Psoas muscle (tissue), 8 donors: ENCODE measurements at places on chromosomes 16 and 17. TPM values are rescaled to one million over a fixed set of nuclear protein-coding genes. Genes with fewer than 3 reads are reported as not detected.

DNA sequence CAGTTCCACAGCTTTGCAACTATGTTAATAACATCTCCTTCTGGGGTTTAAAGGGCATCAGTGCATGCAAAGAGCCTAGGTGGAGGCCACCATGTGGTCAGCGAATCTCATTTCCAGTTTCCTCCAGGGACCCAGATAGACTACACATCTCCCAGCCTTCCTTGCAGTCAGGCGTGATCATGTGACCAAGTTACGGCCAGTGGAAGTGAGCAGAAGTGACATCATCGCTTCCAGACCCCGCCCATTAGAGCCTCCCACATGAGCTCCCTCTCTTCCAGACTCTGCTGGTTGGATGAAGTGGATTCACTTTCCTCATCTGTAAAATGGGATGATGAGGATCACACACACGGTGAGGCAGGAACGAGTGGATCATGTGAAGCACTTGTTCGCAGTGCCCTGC is 27.4 kb upstream of the KDM8 start:
- no peaks in the 10 kb centered on the region for H3K27me3 ChIP-seq
- no peaks in the 10 kb centered on the region for H3K4me1 ChIP-seq
- H3K4me3 ChIP-seq = no peak overlapping the region
- no peaks in the 10 kb centered on the region for H3K36me3 ChIP-seq
- DNase-seq = no peak
- H3K27ac ChIP-seq = no peak overlapping the region

- H3K27me3 ChIP-seq = no peaks in the 10 kb centered on the region
- H3K27ac ChIP-seq = no peak overlapping the region
- peaks cover 28% of the 10 kb centered on the region for H3K4me1 ChIP-seq
- H3K4me3 ChIP-seq = no peak overlapping the region
- no peak for DNase-seq
- peaks cover 3% of the 10 kb centered on the region for H3K36me3 ChIP-seq
Measured at GRCh38 chr17:78709119-78709681, 72.9 kb downstream of the CYTH1 start.

DNA sequence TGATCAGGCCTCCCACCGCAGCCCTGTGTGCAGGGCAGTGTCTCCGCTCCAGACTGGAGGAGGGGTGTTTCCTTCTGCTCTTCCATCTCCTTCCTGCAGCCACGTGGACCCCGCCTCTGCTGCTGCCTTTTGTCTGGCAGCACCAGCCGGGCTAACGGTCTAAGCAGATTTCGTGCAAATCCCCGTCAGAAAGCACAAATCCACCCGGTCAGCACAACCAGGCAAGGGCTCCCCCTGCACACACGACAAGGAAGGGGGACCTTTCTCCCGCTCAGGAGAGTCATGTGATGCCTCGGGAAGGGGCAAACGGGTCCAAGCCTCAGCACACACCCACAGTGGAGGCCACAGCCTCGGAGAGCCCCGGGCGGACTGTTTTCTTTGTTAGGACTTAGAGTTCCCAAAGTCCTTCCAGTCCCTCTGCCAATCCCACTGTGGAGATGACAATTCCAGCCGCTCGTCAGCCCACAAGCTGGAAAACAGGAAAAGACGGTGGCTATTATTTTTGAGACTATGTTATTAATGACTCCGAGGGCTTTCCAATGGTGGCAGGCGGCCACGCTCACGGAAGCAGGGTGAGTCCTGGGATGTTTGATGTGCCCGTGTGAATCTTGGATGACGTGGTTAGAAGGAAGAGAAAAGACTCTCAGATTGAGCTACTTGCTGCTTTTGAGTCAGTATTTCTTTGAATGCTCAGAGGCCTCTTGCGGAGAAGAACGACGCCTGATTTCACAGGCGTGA is 22.5 kb upstream of the MEAK7 start:
- H3K4me3 ChIP-seq = peak overlapping the region; percentile 18
- DNase-seq = peak; percentile 68
- H3K27me3 ChIP-seq = no peaks in the 10 kb centered on the region
- peak overlapping the region; percentile 60 for H3K27ac ChIP-seq

DNA sequence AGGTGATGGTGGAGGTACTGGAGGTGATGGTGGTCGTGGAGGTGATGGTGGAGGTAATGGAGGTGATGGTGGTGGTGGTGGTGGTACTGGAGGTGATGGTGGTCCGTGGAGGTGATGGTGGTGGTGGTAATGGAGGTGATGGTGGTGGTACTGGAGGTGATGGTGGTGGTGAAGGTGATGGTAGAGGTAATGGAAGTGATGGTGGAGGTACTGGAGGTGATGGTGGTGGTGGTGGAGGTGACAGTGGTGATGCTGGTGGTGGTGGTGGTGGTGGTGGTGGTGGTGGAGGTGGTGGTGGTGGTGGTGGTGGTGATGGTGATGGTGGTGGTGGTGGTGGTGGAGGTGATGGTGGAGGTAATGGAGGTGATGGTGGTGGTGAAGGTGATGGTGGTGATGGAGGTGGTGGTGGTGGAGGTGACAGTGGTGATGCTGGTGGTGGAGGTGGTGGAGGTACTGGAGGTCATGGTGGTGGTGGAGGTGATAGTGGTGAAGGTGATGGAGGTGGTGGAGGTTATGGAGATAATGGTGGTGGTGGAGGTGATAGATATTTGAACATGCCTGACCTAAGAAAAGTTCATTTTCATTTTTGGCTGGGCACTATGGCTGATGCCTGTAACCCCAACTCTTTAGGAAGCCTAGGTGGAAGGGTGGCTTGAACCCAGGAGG is 55.0 kb downstream of the RNF213 start:
- peaks cover 2% of the 10 kb centered on the region for H3K36me3 ChIP-seq
- no peak for DNase-seq
- no peak overlapping the region for H3K4me3 ChIP-seq
- peaks cover 14% of the 10 kb centered on the region for H3K4me1 ChIP-seq
- H3K27ac ChIP-seq = no peak overlapping the region

DNA sequence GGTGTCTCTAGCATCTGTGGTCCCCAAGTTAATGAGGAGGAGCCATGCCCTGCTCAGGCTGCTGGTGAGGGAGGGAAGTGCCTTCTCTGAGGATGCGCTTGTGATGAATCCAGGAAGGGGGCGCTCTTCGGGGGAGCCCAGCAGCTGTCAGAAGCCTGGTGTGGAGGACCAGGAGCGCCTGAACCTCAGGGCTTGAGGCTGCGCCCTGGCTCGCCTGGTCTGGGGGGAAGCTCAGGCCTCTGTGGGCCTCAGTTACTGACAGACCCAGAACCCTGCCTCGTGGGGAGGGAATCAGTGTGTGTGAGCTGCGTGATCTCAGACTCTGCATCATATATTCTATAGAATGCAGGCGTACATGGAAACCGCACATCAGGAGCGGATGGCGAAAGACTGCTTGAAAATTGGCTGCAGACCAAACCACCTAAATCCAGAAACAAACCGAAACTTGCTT is 126.1 kb downstream of the SEC14L1 start:
- H3K36me3 ChIP-seq = no peaks in the 10 kb centered on the region
- no peak overlapping the region for H3K4me3 ChIP-seq
- DNase-seq = no peak
- no peak overlapping the region for H3K27ac ChIP-seq
- no peaks in the 10 kb centered on the region for H3K4me1 ChIP-seq
- no peaks in the 10 kb centered on the region for H3K27me3 ChIP-seq

GRCh38 chr17:80565343-80566053 is 20.9 kb downstream of the RPTOR start:
- peaks cover 7% of the 10 kb centered on the region for H3K4me1 ChIP-seq
- DNase-seq = no peak
- H3K36me3 ChIP-seq = no peaks in the 10 kb centered on the region
- no peak overlapping the region for H3K27ac ChIP-seq
- H3K4me3 ChIP-seq = no peak overlapping the region
- H3K27me3 ChIP-seq = no peaks in the 10 kb centered on the region

GRCh38 chr16:11160676-11161115 is 95.3 kb downstream of the SOCS1 start:
- peaks cover 26% of the 10 kb centered on the region for H3K4me1 ChIP-seq
- DNase-seq = no peak
- no peaks in the 10 kb centered on the region for H3K27me3 ChIP-seq
- no peak overlapping the region for H3K4me3 ChIP-seq

- no peaks in the 10 kb centered on the region for H3K36me3 ChIP-seq
- H3K4me3 ChIP-seq = no peak overlapping the region
- H3K27ac ChIP-seq = no peak overlapping the region
- DNase-seq = no peak
Measured at GRCh38 chr16:48497129-48497528, 111.9 kb upstream of the SIAH1 start.

DNA sequence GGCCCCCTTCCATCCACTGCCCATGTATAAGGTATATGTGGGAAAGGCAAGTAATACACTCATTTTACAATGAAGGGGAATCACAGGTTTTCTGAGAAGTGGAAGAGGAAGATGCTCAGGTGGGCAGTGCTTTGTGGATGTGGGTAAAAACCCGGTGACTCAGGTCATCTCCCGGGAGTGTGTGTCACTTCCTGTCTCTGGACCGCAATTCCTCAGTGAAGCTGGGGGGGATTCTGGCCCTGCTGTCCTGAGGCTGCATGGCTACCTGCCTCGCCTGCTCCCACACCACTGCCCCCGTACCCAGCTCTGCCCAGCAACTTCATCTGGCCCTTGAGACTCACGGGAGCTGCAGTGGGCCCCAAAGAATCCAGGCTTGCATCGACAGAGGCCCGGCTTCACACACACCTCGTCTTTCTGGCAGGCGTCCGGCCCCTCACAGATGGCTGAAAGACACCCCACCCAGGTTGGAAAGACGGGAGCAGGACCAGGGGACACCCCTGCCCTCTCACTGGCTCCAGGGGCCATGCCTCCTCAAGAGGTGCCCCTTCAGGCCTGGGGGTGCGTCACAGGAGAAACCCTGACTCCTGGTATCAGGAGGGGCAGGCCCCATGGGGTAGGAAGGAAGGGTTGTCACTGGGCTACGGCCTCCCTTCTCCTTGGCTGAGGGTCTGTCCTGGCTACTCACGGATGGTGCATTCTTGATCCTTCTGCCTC is 882 bp downstream of the SCARF1 start:
- H3K27me3 ChIP-seq = no peaks in the 10 kb centered on the region
- peaks cover 23% of the 10 kb centered on the region for H3K4me1 ChIP-seq
- H3K36me3 ChIP-seq = peaks cover 28% of the 10 kb centered on the region
- peak overlapping the region; percentile 61 for H3K4me3 ChIP-seq

GRCh38 chr17:9937241-9937761 is 32.2 kb upstream of the RCVRN start:
- H3K36me3 ChIP-seq = no peaks in the 10 kb centered on the region
- no peaks in the 10 kb centered on the region for H3K4me1 ChIP-seq
- no peak for DNase-seq
- no peak overlapping the region for H3K27ac ChIP-seq

DNA sequence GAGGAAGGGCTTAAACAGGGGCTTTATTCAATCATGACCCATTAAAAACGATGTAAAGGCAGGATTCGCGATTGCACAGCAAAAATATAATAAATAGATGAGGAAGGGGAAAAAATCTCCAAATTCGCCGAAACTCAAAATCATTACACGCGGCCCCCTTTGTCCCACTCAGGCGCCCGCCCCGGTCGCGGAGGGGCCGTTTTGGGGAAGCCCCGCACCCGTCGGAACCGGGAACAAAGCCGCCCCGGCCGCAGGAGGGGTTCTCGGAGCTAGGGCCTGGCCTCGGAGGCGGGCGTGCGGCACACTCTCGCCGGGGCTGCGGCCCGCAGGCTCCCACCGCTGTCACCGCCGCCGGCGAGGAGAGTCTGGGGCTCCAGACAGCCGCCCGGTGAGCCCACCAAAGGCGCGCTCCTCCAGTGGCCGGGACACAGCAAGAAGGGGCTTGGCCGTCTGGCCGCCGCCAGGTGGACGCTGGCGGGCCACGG is 521 bp downstream of the C16orf87 start:
- H3K27ac ChIP-seq = peak overlapping the region; percentile 96
- H3K4me1 ChIP-seq = peaks cover 13% of the 10 kb centered on the region
- peak; percentile 70 for DNase-seq
- no peaks in the 10 kb centered on the region for H3K36me3 ChIP-seq
- H3K4me3 ChIP-seq = peak overlapping the region; percentile 98

GRCh38 chr17:3503285-3503684 is 27.5 kb downstream of the ASPA start:
- H3K4me1 ChIP-seq = no peaks in the 10 kb centered on the region
- H3K27me3 ChIP-seq = no peaks in the 10 kb centered on the region
- H3K4me3 ChIP-seq = no peak overlapping the region
- no peak for DNase-seq
- H3K27ac ChIP-seq = no peak overlapping the region
- no peaks in the 10 kb centered on the region for H3K36me3 ChIP-seq

GRCh38 chr17:64092113-64092512 is 37.8 kb downstream of the ERN1 start:
- H3K27me3 ChIP-seq = no peaks in the 10 kb centered on the region
- H3K4me1 ChIP-seq = peaks cover 3% of the 10 kb centered on the region
- H3K27ac ChIP-seq = no peak overlapping the region
- no peak overlapping the region for H3K4me3 ChIP-seq
- H3K36me3 ChIP-seq = no peaks in the 10 kb centered on the region

DNA sequence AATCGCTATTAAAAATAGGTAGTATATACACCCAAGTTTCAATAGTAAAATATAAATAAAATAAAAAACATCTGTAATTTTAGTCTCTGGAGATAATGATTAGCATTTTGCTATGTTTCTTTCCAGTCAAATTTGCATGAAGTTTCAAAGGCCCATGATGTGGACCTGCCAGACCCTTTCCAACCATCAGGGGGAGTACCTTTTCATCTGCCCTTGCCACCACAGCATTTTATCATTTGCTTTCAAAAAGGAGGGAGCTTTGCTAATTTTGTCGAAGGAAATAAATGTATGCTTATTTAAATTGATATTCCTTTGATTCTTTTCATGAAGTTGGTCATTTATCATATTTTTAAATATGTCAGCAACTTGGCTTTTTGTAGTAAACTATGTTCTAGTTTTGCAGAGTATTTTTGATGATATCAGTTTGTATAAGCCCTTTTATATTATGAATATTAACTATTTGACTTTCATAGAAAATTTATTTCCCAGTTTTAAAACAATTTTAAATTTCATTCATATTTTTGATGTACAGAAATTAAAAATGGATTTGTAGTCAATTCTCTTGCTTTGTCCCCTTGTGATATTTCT is 115.2 kb upstream of the NETO2 start:
- peaks cover 24% of the 10 kb centered on the region for H3K36me3 ChIP-seq
- no peak for DNase-seq
- H3K4me1 ChIP-seq = peaks cover 6% of the 10 kb centered on the region
- H3K27ac ChIP-seq = no peak overlapping the region
- H3K4me3 ChIP-seq = no peak overlapping the region

GRCh38 chr17:320139-320538 is 32.5 kb downstream of the RPH3AL start:
- H3K4me1 ChIP-seq = no peaks in the 10 kb centered on the region
- H3K27ac ChIP-seq = no peak overlapping the region
- H3K36me3 ChIP-seq = no peaks in the 10 kb centered on the region
- no peak overlapping the region for H3K4me3 ChIP-seq

GRCh38 chr17:60640503-60640902 is 37.1 kb upstream of the BCAS3 start:
- no peaks in the 10 kb centered on the region for H3K27me3 ChIP-seq
- no peaks in the 10 kb centered on the region for H3K36me3 ChIP-seq
- no peak overlapping the region for H3K4me3 ChIP-seq
- DNase-seq = no peak
- no peak overlapping the region for H3K27ac ChIP-seq

TMEM100 gene
- 2.3 TPM for total RNA-seq

AGRP gene
- not detected for total RNA-seq

GSDMA gene
- 0.24 TPM for total RNA-seq

ACSM2A gene
- total RNA-seq = not detected

PLLP gene
- 2.4 TPM for total RNA-seq

CCDC200 gene
- total RNA-seq = not detected

SMURF2 gene
- total RNA-seq = 10.7 TPM

ABCA3 gene
- 9.0 TPM for total RNA-seq
